Left ventricle myocardium inferior (tissue), 1 donor: ENCODE measurements at places on chromosomes 3 and 15. TPM values are rescaled to one million over a fixed set of nuclear protein-coding genes. Genes with fewer than 3 reads are reported as not detected.

MITF gene
- 81.9 TPM for total RNA-seq

LTF gene
- total RNA-seq: 2.7 TPM

ITGA11 gene
- total RNA-seq: 31.4 TPM

DNA sequence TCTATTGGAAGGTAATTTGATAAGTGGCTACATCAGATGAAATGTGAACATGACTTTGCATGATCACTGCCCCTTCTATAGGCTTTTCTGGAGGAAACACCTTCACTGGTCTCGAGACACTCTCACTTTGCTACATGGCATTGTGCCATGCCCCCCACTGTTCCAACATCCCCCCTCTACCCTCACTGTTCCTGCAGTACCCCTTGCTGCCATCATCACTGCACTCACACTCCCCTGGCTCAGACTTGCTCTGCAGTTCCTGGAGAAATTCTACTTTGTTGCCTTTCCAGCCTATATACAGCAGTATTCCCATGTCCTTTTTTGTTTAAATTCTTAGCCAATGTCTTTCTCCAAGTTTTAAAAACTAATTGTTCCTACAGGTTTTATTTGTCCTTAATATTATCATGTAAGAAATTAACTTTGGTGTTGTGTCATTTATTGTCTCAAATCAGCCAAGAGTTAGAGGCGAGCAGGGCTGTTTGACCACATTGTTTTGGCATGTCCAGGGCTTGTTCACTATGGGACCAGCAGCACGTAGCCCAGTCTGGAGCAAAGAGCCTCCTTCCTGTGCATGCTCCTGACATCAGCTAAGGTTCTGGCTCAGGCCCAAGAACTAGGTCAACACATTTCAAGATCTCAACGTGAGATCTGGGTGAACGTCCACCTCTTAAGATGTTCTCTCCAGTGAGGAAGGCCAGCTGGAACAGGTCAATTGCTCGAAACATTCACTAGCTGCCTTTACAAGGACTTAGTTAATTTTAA is 246.4 kb downstream of the SLC9A9 start:
- no peak overlapping the region for H3K4me3 ChIP-seq
- peak overlapping the region; percentile 56 for H3K27ac ChIP-seq
- no peaks in the 10 kb centered on the region for H3K36me3 ChIP-seq
- peak; percentile 28 for DNase-seq
- H3K4me1 ChIP-seq: peaks cover 13% of the 10 kb centered on the region
- H3K27me3 ChIP-seq: no peaks in the 10 kb centered on the region

DNA sequence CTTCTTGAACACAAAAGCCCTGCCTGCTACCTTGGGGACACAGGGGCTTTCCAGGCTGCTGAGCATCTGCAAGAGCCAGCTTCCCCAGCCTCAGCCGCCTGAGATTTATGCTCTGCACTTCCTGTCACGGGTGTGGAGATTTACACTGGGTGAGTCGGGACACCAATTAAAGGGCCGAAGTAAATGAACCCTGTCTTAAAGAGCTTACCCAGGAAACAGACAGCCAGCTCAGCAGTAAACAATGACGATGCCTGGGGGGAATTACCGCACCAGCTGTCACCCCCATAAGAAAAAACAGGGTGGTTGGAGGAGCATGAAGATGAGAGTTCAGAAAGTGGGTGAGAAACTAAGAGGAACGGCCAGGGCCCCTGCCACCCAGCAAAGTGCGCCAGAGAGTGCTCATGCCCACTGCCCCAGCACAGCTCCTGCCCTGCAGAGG is 37.5 kb upstream of the IQSEC1 start:
- peaks cover 18% of the 10 kb centered on the region for H3K4me1 ChIP-seq
- no peak overlapping the region for H3K27ac ChIP-seq
- H3K36me3 ChIP-seq: no peaks in the 10 kb centered on the region
- peak; percentile 6 for DNase-seq
- H3K4me3 ChIP-seq: no peak overlapping the region

DNA sequence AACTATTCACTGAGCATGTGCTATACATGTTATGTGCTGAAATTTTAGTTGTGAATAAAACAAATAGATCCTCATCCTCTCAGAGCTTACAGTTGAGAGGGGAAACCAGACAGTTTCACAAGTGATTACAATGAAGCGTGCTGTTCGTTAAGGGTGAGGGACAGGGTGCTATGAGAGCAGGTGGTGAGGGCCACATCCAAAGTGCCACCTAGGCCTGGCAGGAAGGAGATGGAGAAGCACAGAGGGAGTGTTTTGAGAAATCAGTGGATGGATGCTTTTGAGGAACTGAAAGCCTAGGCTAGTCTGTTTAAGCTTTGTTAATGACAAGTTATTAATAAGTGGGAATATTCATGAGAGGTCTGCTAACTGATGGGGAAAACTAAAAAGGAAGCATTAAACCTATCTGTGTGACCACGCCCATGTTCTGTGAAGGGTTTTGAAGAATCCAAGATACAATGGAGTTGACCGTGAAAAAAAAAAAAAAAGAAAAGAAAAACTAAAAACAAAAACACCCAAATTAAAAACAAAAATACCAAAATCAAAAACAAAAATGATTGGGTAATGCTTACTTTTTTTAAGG is 7.3 kb downstream of the MCTP2 start:
- no peak overlapping the region for H3K27ac ChIP-seq
- no peaks in the 10 kb centered on the region for H3K4me1 ChIP-seq
- no peak for DNase-seq
- no peaks in the 10 kb centered on the region for H3K36me3 ChIP-seq
- peaks cover 15% of the 10 kb centered on the region for H3K27me3 ChIP-seq

DNA sequence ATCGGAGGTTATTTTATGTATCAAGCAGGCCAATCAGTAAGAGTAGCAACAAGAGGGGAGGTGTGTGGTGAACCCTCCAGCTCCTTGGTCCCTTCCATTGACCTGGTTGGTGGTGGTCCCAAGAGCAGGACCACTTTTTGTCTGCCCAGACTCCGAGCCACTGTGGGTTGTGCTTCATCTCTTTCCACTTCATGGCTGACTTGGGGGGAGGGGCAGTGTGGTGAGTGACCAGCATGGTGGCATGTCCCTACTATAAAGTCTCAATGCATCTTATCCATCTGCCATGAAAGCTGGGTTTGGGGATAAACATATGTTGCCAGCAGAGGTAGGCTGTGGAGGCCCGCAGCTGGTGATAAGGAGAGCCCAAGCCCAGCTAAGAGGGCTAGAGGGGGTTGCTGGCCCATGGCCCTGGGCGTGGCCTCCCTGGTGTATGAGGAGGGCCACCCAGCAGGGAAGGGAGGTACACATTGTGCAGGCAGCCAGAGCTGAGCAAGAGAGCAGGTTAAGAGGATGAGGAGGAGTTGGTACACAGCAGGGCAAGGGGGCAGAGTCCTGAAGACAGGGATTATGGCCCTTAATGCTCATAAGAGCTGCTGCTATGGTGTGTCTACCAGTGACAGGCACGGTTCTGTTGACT is 7.0 kb downstream of the AEN start:
- no peak for DNase-seq
- H3K27ac ChIP-seq: no peak overlapping the region
- H3K4me3 ChIP-seq: no peak overlapping the region
- peaks cover 54% of the 10 kb centered on the region for H3K4me1 ChIP-seq

- no peak for DNase-seq
- H3K36me3 ChIP-seq: peaks cover 30% of the 10 kb centered on the region
- no peaks in the 10 kb centered on the region for H3K27me3 ChIP-seq
- H3K4me1 ChIP-seq: peaks cover 6% of the 10 kb centered on the region
- H3K27ac ChIP-seq: no peak overlapping the region
These were observed 80.1 kb downstream of the FEZF2 start for GRCh38 chr3:62293051-62293780.

DNA sequence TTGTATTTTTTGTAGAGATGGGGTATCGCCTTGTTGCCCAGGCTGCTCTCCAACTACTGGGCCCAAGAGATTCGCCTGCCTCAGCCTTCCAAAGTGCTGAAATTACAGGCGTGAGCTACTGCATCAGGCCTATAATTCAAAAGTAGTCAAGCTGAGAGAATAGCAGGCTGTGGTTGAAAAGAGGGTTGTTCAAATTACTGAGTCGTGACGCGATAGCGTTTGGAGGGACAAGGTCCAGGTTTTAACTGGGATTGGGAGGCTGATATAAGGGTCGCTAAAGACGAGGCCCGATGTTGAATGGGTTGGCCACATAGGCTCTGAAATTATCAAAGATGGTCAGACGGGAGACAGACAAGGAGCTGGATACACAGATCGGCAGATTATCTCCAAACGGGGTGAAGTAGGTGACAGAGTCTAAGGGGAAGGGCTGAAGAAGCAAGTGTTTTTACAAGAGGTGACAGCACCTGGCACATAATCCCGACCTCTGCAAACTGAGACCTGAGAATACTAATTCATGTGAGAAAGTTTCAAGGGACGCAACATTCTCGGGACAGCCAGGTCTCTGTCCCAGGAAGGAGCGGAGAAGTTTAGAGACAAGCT is 759 bp upstream of the ARID3B start:
- no peaks in the 10 kb centered on the region for H3K27me3 ChIP-seq
- H3K36me3 ChIP-seq: no peaks in the 10 kb centered on the region
- H3K27ac ChIP-seq: peak overlapping the region; percentile 50
- H3K4me1 ChIP-seq: peaks cover 32% of the 10 kb centered on the region

DNA sequence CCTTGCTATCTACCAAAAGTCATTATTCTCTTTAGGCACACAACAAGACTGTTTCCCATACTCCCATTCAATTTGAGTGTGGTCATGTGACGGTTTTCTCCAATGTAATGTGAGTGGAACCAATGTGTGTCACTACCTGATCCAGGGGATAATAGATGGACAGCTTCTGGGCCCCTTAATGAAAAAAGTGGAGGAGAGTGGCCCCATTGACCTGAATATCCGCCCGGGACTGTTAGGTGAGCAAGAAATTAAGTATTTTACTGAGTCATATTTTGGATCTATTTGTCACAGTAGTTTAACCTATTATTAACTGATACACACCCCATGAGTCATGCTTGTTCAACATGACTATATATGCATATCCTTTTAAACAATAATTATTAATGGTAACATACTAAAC is 15.1 kb upstream of the ARID3B start:
- no peak overlapping the region for H3K4me3 ChIP-seq
- DNase-seq: no peak
- H3K27me3 ChIP-seq: no peaks in the 10 kb centered on the region
- no peaks in the 10 kb centered on the region for H3K4me1 ChIP-seq
- no peaks in the 10 kb centered on the region for H3K36me3 ChIP-seq

DNA sequence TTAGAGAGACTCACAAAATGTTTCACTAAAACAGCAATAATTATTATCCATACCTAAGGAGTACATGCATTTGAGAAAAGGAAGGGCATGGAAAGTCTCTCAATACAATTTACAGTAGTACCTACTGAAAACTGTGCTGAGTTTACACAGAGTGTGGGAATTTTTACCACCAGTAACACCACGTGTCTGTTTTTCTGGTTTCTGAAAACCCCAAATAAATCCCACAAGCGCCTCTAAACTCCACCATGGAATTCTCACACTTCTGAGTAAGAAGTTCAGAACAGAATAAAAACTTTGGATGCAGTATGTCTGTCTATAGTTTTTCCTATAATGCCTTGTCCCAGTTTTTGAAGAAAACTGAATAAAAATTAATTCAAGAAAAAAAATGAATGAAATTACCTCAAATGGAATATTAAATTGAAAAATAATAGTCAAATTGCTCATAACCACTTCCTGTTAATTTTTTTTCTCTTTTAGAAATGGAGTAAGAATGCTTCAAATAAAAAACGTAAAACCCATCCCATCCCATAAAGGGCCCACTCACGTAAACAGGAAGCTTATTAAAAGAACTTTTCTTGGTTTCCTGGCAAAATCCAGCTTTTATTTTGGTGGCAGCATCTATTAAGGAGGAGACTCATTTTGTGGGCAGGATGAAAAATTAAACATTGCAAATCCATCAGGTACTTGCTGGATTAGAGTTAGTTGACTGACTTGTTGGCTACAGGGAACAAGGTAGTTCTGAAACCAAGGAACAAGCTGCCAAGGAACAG is 378.1 kb downstream of the TIGIT start:
- H3K4me3 ChIP-seq: no peak overlapping the region
- H3K4me1 ChIP-seq: peaks cover 29% of the 10 kb centered on the region
- no peak for DNase-seq
- H3K27ac ChIP-seq: no peak overlapping the region
- no peaks in the 10 kb centered on the region for H3K36me3 ChIP-seq

DNA sequence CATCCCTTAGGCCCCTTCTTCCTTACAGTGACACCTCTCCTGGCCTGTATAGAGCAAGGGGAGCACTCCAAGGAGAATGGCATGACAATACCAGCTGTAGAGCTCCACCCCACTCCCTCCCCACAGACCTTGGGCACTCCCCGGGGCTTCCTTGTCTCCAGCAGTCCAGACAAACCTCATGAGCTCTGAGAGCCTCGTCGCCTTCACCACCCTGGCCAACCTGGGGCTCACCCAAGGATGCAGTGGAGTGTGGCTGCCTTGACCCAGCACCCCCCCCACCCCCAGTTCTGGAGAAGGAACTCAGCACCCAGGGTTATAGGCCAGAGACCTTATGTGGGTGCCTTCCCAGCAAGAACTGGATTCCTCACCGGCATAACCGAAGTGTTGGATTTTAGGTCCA is 7.4 kb upstream of the SLCO2A1 start:
- no peaks in the 10 kb centered on the region for H3K27me3 ChIP-seq
- H3K4me1 ChIP-seq: peaks cover 3% of the 10 kb centered on the region
- no peak overlapping the region for H3K4me3 ChIP-seq
- DNase-seq: no peak
- H3K36me3 ChIP-seq: no peaks in the 10 kb centered on the region
- H3K27ac ChIP-seq: no peak overlapping the region
